Mucosa of gallbladder (tissue), 1 donor: ENCODE measurements at places on chromosomes 2 and 18. TPM values are rescaled to one million over a fixed set of nuclear protein-coding genes. Genes with fewer than 3 reads are reported as not detected.

GRCh38 chr2:198712485-198712884 lies 745.3 kb downstream of the SATB2 start:
- DNase-seq = no peak

GRCh38 chr18:37254236-37254754 lies 311.3 kb downstream of the CELF4 start:
- no peak for DNase-seq

UGT1A6 gene
- total RNA-seq = 6.3 TPM

DNA sequence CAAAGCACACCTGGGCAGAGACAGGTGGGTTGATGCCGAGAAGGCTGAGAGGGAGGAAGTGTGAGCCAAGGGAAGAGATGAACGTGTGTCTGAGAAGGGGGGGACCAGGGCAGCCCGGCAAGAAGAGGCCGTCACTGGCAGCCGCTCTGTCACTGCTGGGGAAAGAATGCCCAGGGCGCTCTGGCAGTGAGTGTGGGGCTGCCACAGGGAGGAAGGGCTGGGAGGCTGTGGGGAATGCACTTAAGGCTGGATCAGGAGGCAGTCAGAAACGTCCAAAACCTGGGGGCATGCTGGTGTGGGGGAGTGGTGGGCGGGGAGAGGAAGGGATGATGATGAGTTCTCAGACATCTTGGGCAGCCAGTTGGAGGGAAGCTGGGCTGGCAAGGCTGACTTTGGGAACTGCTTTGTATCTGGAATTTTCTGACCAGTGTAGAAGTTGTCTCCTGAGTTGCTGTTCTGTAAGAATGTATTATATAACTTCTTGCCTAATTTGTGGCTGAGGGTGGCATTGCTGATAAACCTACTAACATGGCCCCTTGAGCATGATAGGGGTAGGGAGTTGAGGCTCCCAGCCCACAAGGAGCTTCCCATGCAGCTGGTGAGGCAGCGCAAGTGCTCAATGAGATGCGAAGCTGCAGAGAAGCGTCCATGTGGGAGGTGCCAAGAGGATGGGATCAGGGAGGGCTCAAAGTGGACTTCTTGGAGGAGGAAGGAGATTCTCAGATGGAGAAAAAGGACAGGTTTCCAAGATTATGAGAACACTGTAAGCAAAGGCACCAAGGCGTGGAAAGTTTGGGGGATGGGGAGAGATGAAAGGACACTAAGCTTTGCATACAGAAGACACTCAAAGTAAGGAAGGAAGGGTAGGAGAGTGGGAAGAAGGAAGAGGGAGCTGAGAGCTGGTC lies 185.1 kb upstream of the HAAO start:
- no peak for DNase-seq

KCNJ13 gene
- 3.0 TPM for total RNA-seq

GRCh38 chr18:8785855-8786482 lies 80.6 kb downstream of the MTCL1 start:
- DNase-seq = no peak

GRCh38 chr2:231573096-231573495 lies 19.6 kb upstream of the TEX44 start:
- no peak for DNase-seq

SLC23A3 gene
- total RNA-seq = 4.7 TPM

IL36G gene
- not detected for total RNA-seq

DNA sequence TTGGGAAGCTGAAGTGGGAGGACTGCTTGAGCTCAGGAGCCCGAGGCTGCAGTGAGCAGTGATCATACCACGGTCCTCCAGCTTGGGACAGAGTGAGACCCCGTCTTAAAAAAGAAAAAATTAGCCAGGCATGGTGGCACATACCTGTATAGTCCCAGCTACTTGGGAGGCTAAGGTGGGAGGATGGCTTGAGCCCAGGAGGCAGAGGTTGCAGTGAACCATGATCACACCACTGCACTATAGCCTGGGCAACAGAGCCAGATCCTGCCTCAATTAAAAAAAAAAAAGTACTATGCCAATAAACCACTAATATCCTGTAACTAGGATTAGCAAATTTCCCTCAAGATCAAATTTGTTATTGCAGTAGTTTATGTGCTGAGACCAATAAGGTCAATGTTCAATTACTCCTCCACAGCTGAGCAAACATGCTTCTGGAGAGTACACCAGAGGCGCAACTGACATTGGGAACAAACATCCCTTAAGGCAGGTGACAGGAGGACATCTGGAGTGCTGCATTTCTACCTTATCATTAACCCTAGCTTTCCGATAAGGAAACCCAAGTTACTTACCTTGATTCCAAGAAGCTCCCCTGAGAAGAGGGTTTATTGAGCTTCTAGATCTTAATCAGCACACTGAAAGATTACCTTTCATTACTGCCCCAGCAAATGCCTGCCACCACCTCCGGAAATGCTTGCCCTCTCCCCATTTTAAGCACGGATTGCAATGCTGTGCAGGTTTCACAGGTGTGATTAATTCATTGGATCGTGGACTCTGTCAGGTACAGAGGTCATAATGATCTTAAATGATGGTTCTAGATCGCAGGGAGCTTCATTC lies 26.2 kb downstream of the MGAT4A start:
- no peak for DNase-seq

DNA sequence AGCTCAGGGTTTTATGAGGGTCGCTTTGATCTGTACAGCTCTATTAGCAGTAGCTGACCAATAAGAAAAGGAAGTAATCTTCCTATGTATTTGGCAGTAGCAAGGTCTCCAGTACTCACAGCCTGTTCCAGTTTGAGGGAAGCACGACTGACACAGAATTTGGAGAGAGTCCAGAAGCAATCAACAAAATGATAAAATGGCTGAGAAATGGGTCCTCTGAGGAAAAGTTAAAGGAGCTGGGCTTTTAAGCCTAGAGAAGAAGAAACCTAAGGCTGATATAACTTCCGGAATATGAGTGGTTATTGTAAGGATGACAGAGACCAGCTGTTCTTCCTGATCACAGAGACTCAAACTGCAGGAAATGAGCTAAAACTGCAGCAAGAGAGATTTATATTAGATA lies 382.8 kb downstream of the GPD2 start:
- no peak for DNase-seq

RPRM gene
- total RNA-seq = not detected

GRCh38 chr2:196200557-196200956 lies 29.2 kb upstream of the STK17B start:
- DNase-seq = no peak

IL36RN gene
- total RNA-seq = not detected

DNA sequence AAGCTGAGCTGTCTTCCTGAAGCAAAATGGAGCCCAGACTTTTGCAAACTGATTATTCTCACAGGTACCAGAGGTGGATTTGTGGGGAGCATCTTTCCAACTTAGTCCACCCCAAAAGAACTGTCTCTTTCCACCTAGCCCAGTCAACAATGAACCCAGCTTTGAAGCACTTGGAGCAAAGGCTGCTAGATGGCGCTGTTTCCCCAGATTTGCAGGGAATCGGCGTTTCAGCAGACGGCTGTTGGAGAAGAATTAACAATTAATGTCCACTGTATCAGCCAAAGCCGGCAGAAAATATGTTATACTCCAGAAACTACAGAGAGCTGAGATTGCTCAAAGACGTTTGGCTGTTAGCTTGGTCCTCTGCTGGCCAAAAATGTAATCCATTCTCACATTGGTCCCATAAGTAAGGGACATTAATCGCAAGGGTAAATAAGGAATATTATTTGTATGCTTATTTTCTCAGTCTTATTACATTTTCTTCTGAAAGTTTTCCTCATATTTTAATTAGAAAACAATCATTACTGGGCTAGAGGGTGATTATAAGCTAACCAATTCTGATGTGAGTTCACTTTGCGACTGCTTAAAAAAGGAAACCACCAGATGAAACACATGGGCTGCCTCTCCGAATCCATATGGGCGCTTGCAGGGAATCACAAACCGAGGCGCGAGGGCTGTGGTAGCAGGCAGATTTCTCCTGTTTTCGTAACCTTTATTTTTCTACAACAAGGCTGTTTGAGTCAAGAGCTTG lies 423.8 kb upstream of the MEX3C start:
- peak; percentile 53 for DNase-seq

CGREF1 gene
- 1.1 TPM for total RNA-seq

DNA sequence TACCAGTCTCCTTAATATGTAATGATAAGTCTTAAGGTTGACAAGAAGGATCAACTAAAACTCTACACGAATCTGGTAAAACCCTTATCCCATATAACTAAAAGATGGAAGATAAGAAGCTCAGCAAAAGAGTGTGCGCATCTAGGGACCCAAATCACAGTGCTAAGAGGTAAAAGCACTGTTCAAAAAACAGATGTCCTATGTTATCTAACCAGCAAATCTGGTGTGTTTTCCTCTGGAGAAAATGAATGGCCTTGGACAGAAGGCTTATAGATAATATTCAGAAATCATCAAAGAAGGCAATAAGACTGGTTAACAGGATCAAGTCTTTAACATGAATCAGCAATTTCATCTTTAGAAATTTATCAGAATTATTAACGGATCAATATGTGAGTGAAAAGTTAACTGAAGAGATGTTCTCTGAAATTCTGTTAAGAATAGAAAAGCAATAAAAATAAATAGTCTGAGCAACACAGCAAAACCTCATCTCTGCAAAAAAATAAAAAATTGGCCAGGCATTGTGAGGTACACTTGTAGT lies 47.1 kb downstream of the RPRD1A start:
- no peak for DNase-seq

DRC1 gene
- total RNA-seq = 0.40 TPM

DNA sequence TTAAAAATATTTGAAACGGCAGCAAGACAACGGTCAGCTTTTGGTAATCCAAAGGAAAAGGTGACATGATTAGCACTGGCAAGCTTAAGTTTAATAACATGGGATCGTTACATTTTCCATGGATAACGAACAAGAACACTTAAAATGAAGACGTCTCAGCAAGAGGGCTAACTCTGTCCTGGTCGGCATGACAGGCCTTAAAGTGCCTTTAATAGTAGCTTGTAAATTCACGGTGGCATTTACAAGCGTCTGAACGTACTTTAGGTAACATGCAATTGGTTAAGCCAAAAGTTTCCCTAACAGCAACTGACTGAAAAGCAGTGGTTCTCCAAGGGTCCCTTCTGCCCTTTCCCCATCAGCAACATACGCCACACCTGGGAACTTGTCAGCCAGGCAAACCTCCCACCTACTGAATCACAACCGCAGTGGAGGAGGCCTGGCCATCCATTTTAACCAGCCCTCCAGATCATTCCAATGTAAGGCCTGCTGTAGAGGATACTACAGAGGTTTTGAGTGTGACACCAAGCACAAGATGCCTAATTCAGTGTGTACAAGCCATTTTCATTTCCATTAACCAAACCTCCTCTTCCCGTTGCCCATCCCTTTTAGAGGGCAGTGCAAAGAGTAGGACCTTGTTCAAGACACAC lies 4.4 kb downstream of the TGFA start:
- no peak for DNase-seq

DNA sequence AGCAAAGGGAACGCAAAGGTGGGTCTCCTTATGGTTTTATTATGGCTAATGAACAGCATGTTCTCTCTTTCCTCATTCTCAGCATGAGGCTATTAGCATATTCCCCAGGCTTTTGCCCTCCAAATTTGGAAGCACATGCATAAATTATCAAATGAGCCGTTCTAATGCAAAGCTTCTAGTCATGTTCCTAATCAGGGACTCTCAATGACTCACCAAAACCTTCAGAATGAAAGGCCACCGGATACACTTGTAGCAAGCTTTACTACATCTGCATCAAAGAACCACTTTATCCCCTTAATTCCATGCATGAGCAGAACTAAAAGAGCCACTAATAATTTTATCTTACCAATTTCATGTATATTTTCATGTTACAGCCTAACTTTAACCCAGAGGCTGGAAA lies 310.5 kb downstream of the LRATD1 start:
- no peak for DNase-seq

DNA sequence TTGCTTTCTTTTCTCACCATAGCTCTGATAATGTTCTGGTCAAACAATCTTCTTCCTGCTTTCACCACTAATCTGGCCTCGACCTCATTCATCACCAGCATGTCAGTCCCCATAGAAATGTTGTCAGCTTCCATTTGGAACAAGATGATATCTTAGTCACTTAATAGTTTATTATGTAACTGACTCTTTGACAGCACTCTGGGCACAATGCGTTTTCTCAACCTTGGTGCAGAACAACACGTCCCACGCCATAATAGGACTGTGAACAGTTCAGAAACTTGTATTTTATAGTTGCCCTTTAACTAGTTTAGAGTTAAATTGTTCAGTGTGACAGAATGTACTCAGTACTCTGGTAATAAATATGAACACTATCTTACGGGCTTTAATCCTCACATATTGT lies 106.0 kb downstream of the MC4R start:
- DNase-seq = no peak

NTSR2 gene
- not detected for total RNA-seq

GRCh38 chr18:66999003-66999402 lies 395.1 kb upstream of the CDH19 start:
- no peak for DNase-seq

DNA sequence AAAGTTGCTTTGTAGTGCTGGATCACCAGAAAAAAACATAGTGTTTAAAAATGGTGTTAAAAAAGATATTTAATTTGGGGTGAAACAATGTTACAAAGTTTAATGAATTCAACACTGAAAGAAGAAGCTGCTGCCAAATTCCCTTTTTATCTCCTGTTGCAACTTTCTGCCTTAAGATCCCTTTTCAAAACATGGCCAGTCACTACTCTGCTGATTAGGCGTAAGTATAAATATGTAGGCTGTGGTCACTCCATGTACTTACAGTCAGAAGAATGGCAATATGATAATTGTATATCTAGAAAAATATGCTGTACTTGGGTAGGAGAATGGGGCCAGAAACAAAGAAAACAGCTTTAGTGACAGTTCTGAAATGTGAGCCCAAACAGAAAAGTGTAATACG lies 123.5 kb upstream of the ZBTB14 start:
- DNase-seq = no peak

- no peak for DNase-seq
Observed at GRCh38 chr18:58505181-58505580, 123.7 kb downstream of the ALPK2 start.

DNA sequence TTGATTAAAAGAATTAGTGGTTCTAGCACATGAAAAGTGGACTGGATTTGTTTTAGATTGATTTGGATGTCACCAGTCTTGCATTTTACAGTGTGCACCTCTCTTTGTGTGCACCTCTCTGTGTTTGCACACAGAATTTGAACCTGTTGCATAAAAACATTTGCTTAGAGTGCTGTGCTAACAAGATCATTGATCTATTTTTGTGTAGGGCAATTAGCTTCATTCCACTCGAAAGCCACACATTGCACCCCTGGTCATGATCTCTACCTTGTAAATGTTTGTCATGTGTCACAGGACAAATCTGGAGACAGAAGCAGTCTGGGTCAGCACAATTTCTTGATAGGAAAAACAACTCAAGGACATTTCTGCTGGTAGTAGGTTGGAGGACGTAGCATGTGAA lies 258.7 kb upstream of the LINC00305 start:
- DNase-seq = no peak

ACAA2 gene
- total RNA-seq = 84.2 TPM

GRCh38 chr2:101096619-101097142 lies 54.5 kb downstream of the TBC1D8 start:
- DNase-seq = no peak
